ENCODE measurements at places on chromosomes 6 and 20. TPM values are rescaled to one million over a fixed set of nuclear protein-coding genes. Genes with fewer than 3 reads are reported as not detected.

GRCh38 chr6:48747471-48747870 is 636.5 kb upstream of the PTCHD4 start:
- no peak for DNase-seq

- DNase-seq = no peak
Observed at GRCh38 chr20:24389686-24390085, 79.7 kb upstream of the SYNDIG1 start.

- no peak for DNase-seq
Observed at GRCh38 chr6:56403745-56404144, 156.4 kb upstream of the COL21A1 start.

DNA sequence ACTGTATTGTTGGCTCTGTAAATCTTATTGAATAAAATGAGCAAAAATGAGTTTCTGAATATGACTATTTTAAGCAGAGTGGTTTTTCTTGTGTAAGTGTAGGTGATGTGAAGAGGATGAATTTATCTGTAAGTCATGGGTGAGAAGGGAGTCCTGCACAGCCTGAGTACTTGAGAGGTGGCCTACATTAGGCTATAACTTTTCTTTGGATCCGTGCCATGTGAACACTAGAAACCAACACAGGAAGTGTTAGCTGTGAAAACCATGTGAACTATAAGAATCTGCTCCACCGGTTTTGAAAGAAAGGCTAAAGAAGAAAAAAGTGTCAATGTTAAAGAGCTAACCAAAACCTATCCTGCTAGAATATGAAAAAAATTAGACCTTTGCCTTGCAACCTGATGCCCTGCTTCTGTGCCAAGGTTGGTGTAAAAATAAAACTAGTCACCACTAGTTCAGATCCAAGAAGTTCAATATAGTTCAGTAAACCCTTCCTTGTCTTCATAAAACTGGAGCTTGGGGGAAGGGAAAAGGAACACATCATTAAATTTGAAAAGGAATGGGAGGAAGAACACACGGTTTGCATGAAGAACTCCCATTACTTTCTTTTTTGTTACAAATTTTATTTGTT is 21.3 kb downstream of the PLCB1 start:
- peak; percentile 46 for DNase-seq

DNA sequence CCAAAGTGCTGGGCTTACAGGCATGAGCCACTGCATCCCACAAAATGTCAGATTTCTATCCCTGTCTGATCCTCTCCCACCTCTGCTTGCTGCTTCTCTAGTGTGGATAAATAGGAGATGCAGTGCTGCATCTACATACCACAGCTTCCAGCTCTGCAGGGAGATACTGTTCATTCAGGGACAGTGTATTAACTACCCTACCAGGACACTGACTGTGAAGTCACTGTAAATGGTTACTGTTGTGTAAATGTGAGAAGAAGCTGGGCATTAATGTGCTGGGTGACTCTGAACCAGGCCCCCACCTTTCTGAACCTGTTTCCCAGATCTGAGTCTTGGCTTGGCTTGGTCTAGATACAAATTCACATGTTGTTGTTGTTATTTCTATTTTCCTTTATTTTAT is 488.6 kb upstream of the SULF2 start:
- DNase-seq = no peak

DNA sequence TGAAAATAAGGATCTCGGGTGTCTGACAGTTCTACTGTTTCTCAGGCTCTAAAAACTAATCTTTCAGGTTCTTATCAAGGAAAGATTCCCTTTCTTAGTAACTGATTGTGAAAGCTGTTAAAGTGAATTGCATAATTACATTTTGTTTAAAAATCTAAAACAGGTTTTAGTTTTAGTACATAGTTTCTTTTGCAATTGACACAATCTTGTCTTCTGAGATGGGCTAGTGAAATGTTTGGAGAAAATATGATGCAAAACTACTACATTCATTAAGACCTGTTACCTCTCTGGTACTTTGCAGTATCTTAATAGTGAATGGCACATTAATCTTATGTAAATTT is 298.4 kb downstream of the UTRN start:
- no peak for DNase-seq

- peak; percentile 42 for DNase-seq
Observed at GRCh38 chr6:71072508-71072907, 115.6 kb upstream of the B3GAT2 start.

GRCh38 chr6:17525637-17526036 is 74.5 kb upstream of the FAM8A1 start:
- DNase-seq = no peak

- no peak for DNase-seq
Observed at GRCh38 chr6:37078814-37079213, 73.4 kb downstream of the FGD2 start.

DNA sequence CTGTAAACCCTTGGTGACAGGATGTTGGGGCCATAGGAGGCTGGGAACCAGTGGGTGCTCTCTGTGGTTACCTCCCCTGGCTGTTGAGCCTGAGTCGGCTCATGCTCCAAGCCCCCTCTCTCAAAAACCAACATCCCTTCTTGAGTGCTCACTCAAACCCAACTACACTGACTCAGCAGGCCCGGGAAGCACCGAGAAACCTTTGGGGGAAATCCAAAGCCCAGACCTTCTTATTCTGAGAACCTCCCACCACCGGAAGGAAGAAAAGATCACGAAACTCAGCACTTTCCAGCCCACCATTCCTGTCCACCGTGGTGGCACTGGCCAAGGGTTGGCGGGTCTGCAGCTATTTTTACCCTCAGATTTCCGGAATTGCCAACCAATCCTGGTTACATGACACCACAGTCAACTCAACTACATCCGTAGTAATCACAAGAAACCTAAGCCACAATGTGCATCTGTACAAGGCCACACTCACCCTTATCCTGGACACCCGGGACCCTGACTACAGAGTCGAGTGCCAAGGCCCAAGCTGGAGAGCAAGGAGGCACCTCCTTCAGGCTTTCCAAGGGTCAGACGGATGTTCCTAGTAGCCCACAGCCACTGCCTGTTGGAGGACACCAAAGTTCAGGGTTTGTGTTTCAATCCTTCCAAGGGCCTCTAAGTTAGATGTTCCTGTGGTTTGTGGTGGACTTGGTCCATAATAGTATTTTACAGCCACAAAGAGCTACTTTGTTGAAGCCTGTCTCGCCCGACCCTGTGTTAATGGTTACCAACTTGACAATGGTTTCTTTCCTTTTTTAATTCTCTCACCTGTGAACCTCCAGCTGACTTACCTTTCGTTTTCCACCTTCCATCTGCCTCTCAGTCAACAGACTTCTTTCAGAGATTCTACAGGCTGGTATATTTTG is 317.0 kb downstream of the CDC5L start:
- DNase-seq = no peak

DNA sequence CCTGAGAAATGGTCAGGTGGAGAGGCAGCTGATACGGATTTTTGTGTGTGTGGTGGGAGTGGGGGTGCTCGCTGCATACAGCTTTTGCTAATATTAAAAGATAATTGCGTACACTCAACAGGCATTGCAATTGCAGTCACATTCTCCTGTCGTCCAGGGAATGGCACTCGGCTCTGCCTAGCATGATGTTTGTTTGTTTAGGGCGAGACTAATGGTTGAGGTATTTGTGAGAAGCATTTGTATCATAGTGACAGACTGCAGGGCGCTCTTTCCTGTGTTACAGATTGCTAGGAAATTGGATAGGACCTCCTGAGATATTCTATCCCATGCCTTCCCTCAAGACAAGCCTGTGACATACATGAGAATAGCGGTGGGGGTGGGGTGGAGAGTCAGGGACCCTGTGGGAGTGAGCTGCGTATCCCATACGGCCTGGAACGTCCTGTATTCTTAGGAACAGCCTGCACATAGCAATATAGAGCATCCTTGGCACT is 207.4 kb downstream of the SOX4 start:
- DNase-seq = peak; percentile 85

- DNase-seq = no peak
Observed at GRCh38 chr6:6609450-6609849, 20.9 kb downstream of the LY86 start.

GRCh38 chr6:139144490-139145085 is 9.7 kb downstream of the HECA start:
- no peak for DNase-seq

DNA sequence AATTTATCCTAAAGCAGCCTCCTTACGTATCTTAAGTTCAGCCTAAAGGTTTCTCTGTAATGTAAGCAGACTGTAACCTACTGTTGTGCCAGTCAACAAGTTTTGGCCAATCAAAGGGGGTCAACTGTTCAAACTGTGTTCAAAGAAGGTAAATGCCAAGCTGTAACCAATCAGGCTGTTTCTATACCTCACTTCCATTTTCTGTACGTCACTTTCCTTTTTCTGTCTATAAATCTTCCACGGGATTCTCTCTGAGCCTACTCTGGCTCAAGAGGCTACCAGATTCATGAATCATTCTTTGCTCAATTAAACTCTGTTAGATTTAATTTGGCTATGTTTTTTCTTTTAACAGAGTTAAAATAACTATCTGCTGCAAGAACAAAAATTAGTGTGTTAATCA is 5.1 kb upstream of the CALHM6 start:
- no peak for DNase-seq

GRCh38 chr20:64217539-64218221 is 37.9 kb upstream of the PCMTD2 start:
- DNase-seq = no peak

- no peak for DNase-seq
Observed at GRCh38 chr20:24580855-24581254, 111.4 kb downstream of the SYNDIG1 start.

- peak; percentile 21 for DNase-seq
Observed at GRCh38 chr20:44247586-44248409, 690 bp downstream of the GDAP1L1 start.

DNA sequence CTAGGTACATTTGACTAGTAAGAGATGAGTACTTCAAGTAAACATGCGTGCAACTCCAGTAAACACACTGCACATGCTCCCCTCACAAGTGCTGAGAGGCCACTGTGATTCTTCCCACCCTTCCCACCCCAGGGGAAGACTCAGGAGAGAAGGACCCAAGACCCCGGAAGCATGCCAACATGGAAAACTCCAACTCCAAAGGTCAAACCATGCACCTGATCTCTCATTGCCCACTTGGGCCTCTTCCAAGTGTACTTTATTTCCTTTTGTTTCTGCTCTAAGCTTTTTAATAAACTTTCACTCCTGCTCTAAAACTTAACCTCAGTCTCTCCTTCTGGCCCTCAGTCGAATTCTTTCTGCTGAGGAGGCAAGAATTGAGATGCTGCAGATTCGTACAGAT is 78.5 kb downstream of the CD83 start:
- DNase-seq = no peak

DNA sequence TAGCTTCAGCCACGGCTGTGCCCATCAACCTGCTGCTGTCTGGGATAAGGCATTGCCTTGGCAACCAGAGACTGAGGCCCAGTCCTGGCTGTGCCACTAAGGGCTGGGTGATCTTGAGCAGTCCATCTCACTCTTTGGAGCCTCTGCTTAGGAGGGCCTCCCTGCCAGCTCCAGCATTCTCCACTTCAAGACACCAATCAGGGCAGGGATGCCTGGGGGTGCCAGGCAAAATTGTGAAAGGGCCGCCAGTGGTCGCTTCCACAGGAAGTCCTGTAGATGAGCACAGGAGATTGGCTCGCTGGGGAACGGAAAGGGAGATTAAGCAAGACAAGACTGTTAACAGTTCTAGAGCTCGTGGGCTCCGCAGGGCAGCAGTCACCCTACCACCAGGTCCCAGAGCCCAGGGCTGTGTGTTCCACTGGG is at the start of gene RAB44:
Gene RAB44, plus strand, starts transcription at position 346 of the 423 bp plus-strand sequence. CDS start 6,410 bp downstream, outside the sequence.
- DNase-seq = no peak

- DNase-seq = no peak
Observed at GRCh38 chr20:7500231-7500663, 440.0 kb downstream of the HAO1 start.

GRCh38 chr6:12222405-12223366 is 67.5 kb upstream of the EDN1 start:
- DNase-seq = peak; percentile 14

DNA sequence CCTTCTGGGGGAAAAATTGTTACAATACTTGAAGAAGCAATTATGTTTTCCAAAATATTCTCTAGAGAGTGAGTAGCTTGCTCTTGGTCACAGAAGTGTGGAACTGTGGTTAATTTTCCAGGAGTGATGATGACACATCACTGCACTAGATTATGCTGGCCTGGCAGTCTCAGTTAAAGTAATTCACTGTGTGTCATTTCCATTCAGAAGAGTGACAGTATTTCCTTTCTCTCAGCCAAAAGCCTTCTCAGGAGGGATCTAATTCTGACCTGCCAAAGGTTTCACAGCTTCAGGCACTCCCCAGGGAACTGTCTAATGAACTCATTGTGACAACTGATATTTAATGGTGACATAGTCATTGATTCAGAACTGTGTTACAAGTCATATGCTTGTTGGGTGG is 517.5 kb downstream of the TBC1D32 start:
- no peak for DNase-seq

DNA sequence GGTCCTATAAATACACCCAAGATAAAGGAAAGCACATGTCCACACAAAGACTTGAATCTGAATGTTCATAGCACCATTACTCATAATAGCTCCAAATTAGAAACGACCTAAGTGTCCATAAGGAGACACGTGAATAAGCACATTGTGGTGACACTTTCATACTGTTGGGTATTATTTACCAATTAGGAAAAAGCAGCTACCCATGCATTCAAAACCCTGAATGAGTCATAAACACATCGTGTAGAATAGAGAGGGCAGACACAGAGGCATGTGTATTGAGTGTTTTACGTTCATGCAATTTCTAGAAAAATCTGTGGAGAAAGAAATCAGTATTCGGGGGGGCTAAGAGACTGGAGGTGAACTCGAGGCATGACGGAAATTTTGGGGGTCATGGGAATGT is 396.7 kb downstream of the THBS2 start:
- no peak for DNase-seq

- no peak for DNase-seq
Observed at GRCh38 chr6:116282698-116283097, 3.0 kb upstream of the TSPYL1 start.

- peak; percentile 77 for DNase-seq
Observed at GRCh38 chr6:26521600-26522391, 16.4 kb upstream of the HMGN4 start.

GRCh38 chr20:56373942-56374341 is 15.2 kb downstream of the FAM210B start:
- DNase-seq = peak; percentile 99

The RHAG gene
- 0.06 TPM for polyA plus RNA-seq

The LHFPL5 gene
- polyA plus RNA-seq = not detected

The PRRT1 gene
- polyA plus RNA-seq = 0.61 TPM

The MEI4 gene
- not detected for polyA plus RNA-seq

The CST4 gene
- polyA plus RNA-seq = 0.16 TPM

The CST2 gene
- 0.12 TPM for polyA plus RNA-seq

The GSTA1 gene
- not detected for polyA plus RNA-seq

The SLC25A27 gene
- polyA plus RNA-seq = 2.7 TPM

The PARD6B gene
- polyA plus RNA-seq = 0.30 TPM

The MDFI gene
- not detected for polyA plus RNA-seq

The ENPP1 gene
- 51.7 TPM for polyA plus RNA-seq

The KHDC1L gene
- polyA plus RNA-seq = 0.12 TPM

The ENPP3 gene
- 0.06 TPM for polyA plus RNA-seq

The EYA4 gene
- 17.7 TPM for polyA plus RNA-seq

The DNAAF9 gene
- 11.7 TPM for polyA plus RNA-seq

The RSPO3 gene
- 0.85 TPM for polyA plus RNA-seq

The SLC17A2 gene
- not detected for polyA plus RNA-seq

The BEND6 gene
- polyA plus RNA-seq = 9.7 TPM
